ENCODE measurements at places on chromosomes 16 and 17.

- DNase-seq = no peak
Observed at GRCh38 chr17:6782244-6782643, 6.2 kb downstream of the FBXO39 start.

- no peak for DNase-seq
Observed at GRCh38 chr16:84823484-84823883, 3.7 kb downstream of the CRISPLD2 start.

- no peak for DNase-seq
Observed at GRCh38 chr16:46650254-46650623, 29.1 kb upstream of the SHCBP1 start.

DNA sequence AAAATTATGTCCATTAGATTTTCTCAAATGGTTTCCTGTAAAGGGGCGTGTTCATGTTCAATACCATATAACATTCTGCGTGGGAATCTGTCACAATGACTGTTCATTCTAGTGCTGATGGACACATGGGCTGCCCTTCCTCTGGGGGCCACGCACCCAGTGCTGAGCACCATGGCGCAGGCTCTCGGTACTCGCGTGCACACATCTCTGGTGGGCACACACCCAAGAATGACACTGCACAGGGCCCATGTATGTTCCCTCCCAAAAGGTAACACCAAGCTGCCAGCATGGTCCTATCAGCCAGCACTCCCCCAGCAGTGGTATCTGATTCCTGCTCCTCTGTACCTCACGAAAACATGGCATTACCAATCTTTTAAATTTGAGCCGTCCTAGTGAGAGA lies 13.7 kb downstream of the B9D1 start:
- DNase-seq = no peak

DNA sequence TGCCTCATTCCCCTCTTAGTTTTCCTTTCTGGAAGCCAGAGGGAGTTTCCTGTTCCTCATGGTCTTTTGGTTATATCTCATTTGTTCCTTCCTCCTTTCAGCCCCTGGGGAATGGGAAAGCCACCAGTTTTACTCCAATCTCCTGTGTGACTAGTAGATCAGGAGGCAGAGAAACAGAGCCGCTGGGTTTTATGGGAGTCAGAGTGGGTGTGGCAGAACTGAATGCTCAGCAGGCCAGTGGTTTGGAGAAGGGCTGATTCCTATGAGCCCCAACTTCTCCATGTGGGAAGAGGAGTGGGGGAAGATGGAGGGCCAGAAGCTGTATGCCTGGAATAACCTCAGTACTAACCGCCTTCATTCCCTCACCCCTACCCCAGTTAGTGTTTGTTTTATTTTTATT lies 4.1 kb downstream of the DNAH2 start:
- DNase-seq = no peak

DNA sequence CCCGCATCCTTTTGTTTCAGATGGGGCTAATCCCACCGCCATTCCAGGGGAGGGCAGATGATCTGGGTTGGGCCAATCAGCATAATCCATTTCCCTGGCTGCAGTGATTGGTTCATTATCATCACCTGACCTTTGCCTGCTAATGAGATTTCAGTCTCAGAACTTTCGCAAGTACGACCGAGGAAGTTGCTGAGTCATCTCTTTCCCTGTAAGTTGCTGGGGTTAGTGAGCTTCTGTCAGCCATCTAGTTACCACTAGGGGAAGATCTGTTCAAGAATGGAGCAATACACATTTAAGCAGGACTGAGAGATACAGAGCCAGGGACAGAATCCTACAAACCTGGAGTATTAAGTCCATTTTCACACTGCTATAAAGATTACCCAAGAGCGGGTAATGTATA lies 65.3 kb upstream of the NUDT7 start:
- DNase-seq = no peak

DNA sequence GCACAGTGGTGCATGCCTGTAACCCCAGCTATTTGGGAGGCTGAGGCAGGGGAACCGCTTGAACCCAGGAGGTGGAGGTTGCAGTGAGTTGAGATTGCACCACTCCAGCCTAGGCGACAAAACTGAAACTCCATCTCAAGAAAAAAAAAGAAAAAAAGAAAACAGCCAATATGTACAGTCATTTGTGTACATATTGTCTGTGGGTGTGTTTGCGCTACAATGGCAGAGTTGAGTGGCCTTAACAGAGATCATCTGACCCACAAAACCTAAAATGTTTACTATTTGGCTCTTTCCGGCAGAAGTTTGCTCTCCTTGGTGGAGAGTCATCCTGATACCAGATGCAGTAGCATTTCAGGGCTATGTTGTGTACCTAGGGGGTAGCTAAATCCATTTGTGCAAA lies 57.9 kb downstream of the ARSG start:
- DNase-seq = no peak

- no peak for DNase-seq
Observed at GRCh38 chr17:21124086-21124485, 2.7 kb upstream of the DHRS7B start.

GRCh38 chr16:53501216-53501859 lies 1.7 kb downstream of the AKTIP start:
- no peak for DNase-seq

GRCh38 chr17:19714542-19715411 lies 1.6 kb downstream of the SLC47A2 start:
- DNase-seq = no peak

GRCh38 chr17:74994440-74994839 lies 7.0 kb downstream of the CDR2L start:
- DNase-seq = no peak

DNA sequence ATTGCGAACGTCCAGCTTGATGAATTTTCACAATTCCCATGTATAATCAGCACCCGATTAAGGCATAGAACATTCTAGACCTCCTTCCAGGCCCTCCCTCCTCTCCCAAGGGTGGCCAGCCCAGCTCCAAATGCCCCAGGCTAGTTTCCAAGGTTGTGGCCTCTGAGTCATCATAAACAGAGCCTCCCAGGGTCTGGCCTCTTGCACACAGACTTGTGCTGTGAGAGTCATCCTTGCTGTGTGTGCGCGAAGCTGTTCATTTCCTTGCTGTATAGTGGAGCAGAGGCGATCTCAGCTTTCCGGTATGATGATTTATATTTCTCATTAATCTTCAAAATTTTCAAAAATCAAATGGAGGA lies 20.5 kb upstream of the JPH3 start:
- no peak for DNase-seq

DNA sequence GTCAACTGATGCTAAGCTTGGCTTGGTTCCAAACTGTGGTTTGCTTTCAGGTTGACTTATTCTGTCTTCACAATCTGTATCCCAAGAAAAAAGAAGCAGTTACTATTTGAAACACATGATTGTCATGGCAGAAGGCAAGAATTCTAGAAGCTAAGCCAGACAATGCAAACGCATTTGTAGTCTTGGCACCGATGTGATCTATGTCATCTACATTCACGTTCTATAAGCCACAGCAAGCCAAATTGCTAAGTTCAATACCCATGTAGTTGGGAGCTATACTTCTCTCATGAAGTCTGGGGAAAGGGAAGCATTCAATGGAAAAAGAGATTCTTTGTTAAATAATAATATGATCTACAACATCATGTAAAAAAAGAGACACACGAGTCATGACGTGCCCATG lies 18.3 kb upstream of the KIF2B start:
- no peak for DNase-seq

DNA sequence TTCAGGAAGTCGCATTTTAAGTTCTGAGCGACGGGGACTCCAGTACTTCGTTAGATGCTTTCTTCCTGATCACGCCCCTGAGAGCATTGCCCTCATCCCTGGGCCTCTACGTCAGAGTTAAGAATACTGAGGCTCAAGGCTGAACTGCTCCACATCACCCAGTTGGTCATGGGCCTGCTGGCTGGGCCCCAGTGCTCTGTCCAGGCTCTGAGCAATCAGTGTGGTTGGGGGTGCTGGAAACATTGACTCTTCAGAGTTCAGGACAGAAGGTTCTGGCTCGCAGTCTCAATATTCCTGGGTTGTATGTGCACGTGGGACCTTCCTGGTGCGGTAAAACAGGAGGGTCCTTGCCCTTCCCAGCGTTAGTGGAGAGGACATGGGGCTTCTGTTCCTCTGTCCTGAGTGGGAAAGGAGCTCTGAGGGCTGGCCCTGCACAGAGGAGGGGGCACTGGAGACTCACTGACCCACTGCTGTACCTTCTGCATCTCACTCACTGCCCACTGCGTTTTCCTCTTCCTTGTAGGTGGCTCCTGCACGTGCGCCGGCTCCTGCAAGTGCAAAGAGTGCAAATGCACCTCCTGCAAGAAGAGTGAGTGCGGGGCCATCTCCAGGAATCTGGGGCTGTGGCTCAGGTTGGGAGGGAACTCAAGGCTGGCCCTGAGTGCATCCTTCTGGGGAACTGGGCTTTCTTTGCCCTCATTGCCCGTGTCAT lies 518 bp downstream of the MT1E start:
- DNase-seq = no peak

DNA sequence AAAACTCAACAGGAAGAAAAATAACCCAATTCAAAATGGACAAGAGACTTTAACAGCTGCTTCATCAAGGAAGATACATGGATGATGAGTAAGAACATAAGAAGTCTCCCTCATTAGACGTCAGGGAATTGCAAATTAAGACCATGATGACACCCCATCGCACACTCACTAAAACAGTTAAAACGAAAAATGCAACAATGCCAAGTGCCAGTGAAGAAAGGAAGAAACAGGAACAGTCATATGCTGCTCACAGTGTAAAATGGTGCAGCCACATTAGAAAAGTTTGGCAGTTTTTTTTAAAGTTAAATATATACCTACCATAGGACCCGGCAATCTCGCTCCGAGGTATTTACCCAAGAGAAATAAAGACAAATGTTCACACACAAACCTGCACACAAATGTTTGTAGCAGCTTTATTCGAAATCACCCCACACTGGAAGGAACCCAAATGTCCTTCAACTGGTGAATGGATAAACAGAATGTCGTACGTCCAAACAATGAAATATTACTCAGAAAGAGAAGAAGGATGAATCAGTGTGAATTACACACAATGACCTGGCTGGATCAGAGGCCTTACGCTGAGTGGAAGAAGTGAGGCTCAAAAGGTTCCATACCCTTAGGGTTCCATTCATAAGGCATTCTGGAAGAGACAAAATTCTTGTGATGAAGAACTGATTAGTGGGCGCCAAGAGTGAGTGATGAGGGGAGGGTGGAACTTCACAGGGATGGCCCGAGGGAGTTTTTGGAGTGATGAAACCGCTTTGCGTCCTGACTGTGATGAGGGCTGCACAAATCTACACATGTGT lies 110.3 kb downstream of the C16orf95 start:
- no peak for DNase-seq

DNA sequence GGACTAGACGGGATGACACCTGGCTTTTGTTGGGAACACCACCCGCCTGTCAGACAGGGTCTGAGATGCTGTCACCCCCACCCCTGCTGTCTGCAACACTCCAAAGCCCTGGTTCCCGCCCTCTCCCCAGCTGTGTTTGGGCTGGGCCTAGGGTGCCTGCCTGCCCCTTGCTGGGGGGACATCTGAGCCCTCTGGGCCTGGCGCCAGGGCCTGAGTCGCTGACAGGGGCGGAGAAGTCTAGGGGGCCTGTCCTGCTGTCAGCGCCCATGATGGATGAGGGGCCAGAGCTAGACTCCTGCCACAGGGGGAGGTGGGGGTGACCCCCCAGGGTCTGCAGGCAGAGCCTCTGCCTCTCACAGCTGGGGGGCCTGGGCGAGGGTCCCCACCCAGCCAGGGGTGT lies 7.6 kb upstream of the PKMYT1 start:
- no peak for DNase-seq

- peak; percentile 68 for DNase-seq
Observed at GRCh38 chr17:35586569-35587073, 501 bp upstream of the AP2B1 start.

- no peak for DNase-seq
Observed at GRCh38 chr16:87828907-87829621, 40.2 kb downstream of the SLC7A5 start.

GRCh38 chr17:46995841-46996571 lies 17.0 kb upstream of the RPRML start:
- no peak for DNase-seq

GRCh38 chr17:4560837-4561256 lies 470 bp upstream of the GGT6 start:
- no peak for DNase-seq

DNA sequence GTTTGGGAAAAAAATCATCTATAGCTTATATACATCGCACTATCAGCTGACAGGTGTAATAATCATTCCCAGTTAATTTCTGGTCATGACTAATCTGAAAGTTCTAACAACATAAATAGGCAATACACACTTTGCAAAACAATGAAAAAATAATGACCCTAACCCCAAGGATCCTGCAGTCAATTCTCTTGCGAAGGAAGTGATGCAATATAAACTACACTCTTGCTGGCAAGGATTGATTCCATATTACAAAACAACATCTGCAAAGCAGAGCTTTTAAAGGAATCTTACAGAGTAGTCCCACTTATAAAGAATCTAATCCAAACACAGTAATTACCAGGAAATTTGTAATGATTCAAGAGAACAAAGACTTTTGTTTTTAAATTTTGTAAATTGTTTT lies 73.4 kb downstream of the MYO1D start:
- no peak for DNase-seq

- no peak for DNase-seq
Observed at GRCh38 chr17:38922538-38923297, 2.7 kb upstream of the LASP1NB start.

GRCh38 chr17:81482673-81483072 lies 29.9 kb downstream of the ACTG1 start:
- no peak for DNase-seq

GRCh38 chr16:66856801-66857200 lies 12.6 kb downstream of the CA7 start:
- no peak for DNase-seq

GRCh38 chr17:45332505-45332904 lies 15.7 kb upstream of the MAP3K14 start:
- DNase-seq = no peak

GRCh38 chr16:58222532-58223316 lies 24.8 kb upstream of the CSNK2A2 start:
- no peak for DNase-seq

- DNase-seq = peak; percentile 73
Observed at GRCh38 chr17:4554997-4555799, at the start of gene MYBBP1A. TSS of gene MYBBP1A (minus strand) at chr17:4555384. CDS start at chr17:4555324, 60 bp downstream.

DNA sequence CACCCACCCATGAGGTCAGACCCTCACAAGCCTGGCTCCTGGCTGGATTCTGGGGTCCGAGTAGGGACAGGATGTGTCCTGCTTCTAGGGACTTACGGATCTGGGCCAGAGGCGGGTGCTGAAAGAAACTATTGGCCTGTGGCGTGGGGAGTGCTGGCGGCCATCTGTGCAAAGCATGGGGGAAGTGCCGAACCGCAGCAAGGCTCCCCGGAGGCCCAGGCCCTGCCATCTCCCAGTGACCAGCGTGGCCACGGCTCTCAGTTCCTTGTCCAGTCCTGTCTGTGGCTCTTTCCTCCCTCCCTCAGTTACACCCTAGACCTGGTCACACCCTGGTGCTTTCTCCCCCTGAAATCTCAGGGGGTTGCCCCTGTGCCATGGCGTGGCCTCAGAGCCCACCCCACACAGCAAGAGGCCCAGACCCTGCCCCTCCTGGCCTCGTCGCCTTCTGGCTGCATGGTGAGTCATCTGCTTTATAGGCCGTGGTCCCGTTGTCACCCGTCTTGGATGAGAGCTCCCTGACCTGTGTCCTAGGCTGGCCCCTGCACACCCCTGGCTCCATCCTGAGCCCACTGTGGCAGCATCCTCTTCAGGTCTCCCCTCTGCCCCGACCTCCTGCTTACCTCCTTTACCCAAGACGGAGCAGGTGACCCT lies 54.5 kb downstream of the PRMT7 start:
- no peak for DNase-seq
